Epithelial cell of prostate (primary cell): ENCODE measurements at places on chromosomes 6 and 20.

- no peak for DNase-seq
These were observed 600.4 kb downstream of the RFPL4B start for GRCh38 chr6:112947507-112947906.

- no peak for DNase-seq
These were observed 17.8 kb downstream of the RAB44 start for GRCh38 chr6:36715469-36715868.

GRCh38 chr6:29673161-29673560 lies 7.8 kb downstream of the ZFP57 start:
- DNase-seq, result no peak

GRCh38 chr6:10410207-10411050 lies 4.4 kb downstream of the TFAP2A start:
- no peak for DNase-seq
